AG09309 (cell line): ENCODE measurements at places on chromosomes 1 and 21.

DNA sequence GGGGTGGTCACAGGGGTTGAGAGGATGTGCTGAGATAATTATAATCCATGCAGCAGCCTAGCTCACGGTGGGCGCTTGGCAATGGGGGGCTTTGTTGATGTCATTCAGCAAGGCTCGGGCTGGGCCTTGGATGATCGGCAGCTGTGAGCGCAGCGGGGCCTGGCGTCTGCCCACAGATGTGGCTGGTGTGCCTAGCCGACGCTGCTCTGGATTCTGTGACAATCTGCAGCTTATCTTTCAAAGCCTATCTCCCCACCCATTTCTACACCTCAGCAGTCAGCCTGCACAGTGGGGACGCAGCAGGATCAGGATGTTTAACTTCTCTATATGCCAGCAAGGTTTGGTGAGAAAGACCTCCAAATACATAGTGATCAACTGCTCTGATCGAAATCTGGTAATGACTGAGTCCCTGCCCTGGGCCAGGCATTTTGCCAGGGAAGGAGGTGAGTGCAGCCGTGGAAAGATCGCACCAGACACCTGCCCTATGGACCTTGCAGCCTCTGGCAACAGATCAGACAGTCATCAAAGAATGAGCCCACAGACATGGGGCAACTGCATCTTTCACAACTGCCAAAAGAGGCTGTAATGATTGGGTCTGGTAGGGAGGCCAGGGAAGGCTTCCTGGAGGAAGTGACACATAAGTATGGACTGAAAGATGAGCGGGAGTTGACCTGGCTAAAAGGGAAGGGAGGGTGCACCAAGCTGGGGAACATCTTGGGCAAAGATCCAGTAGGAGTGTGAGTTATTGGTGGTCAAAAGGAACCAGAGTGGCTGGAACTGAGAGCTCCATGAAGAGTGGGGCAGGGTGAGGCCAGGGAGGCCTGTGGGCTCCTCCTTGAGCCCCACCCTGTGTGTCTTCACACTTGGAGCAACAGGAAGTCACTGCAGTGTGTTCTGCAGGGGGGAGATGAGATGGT is 35.3 kb downstream of the EPHB2 start:
- DNase-seq = no peak

DNA sequence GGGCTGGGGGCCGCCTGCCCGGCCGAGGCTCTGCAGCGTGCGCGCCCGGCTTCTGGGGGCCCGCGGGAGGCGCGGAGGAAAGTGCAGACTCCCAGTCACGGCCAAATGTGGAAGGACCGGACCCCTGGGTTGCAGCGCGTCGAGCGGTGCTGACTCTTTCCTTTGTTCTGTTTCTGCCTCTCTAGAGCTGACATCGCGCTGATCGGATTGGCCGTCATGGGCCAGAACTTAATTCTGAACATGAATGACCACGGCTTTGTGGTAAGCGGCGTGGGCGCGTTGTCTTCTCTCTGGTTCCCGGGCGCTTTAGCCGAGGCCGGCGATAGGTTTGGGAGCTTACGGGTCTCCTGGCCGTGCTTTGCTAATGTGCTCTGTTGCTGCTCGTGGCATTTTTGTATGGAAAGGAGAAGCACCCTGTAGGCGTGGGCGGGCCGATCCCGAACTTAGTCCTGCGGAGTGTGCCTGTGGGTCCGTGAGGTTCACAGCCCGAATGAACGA is 629 bp downstream of the PGD start:
- DNase-seq = no peak

DNA sequence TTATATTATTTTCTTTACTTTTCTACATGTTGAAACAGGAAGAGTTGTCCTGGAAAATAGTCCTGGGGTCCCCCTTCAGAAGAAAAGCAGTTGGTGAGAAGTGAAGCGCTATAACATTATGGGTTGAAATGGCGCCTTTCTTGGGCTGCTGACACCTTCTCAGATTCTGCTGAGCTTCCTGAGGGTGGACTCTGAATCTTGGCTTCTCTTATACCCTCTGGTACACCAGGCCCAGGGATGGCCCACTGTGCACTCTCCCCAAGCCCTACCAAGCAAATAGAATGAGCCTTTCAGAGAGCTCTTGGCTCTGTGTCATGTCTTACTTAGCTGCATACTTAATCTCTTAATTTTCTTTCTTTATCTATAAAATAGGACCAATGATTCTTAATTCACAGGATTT is 42.3 kb downstream of the CD247 start:
- DNase-seq = no peak

DNA sequence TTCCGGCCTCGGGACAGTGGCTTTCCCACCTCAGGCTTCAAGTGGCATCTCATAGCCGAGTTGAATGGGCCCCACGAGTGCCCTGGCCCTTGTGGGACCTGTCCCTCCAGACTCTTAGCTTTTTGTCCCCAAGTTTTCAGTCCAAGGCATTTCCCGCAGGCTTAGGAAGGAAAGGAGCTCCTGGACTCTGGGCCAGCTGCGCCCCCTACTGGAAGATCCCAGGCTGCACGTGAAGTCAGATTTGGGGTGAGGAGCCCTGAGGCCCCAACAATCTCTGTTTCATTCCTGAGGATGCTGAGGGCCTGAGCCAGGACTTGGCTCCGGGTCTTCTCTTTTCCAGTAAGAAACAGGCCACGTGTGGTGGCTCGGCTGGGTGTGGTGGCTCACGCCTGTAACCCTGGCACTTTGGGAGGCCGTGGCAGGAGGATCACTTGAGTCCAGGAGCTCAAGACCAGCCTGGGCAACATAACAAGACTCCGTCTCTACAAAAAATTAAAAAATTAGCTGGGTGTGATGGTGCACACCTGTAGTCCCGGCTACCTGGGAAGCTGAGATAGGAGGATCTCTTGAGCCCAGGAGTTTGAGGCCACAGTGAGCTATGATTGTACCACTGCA is 67.4 kb downstream of the ARHGEF10L start:
- no peak for DNase-seq

DNA sequence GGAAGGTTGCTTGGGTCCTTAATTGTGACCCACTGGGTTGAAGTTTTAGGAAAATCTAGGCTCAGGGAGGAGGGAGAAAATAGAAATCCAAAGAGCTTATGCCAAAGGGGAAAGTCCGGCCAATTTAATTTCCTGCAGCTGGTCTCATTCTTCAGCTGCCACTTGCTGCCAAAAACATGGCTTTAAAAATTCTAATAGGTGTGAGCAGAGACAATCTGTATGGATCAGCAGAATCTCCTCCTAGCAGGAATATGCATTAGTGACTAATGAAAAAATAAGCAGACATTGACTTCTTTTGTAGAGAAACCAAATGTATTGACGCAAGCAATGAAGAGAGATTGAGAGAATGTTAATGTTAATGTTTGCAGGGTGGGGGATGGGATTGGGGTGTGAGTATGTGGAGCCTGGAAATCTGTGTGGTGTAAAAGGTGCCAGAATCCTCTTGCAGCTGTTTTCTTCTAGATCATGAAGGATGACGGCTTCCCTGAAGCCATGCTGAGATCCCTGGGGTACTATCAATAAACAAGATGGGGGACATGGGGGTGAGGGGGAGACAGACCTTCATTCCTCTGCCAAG is 35.3 kb downstream of the VWA5B1 start:
- no peak for DNase-seq

GRCh38 chr1:242002072-242002471 is 3.2 kb upstream of the MAP1LC3C start:
- no peak for DNase-seq
